Natural killer cell (primary cell): ENCODE measurements at places on chromosomes 3 and 15. TPM values are rescaled to one million over a fixed set of nuclear protein-coding genes. Genes with fewer than 3 reads are reported as not detected.

SUCLG2 gene
- 55.8 TPM for total RNA-seq

RARRES1 gene
- not detected for total RNA-seq

MCTP2 gene
- 261 TPM for total RNA-seq

CCDC32 gene
- total RNA-seq = 37.4 TPM

TEX9 gene
- total RNA-seq = 0.54 TPM

SLC24A5 gene
- not detected for total RNA-seq

CD200 gene
- not detected for total RNA-seq

RHOV gene
- total RNA-seq = not detected

- no peaks in the 10 kb centered on the region for H3K4me1 ChIP-seq
- H3K27ac ChIP-seq = no peak overlapping the region
- no peaks in the 10 kb centered on the region for H3K27me3 ChIP-seq
- H3K36me3 ChIP-seq = no peaks in the 10 kb centered on the region
These were observed 30.1 kb upstream of the NANOGP8 start for GRCh38 chr15:35115155-35115725.

DNA sequence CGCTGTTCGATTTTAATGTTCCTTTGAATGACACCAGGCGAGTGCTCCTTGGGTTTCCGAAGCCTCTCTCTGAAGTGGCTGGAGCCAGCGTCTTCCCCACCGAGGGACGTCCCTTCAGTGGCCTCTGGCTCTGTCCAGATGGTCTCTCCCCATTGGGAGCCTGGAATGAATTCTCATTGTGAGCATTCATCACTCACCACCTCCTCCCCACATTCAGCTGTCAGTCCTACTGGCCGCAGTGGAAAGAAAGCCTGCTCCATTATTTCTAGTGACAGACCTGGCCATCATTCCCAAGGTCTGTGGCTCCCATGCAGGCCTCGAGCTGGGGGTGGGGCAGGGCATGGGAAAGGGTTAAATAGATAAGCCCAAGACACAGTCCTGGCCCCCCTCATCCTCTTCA is 35.2 kb downstream of the ZNF710 start:
- no peaks in the 10 kb centered on the region for H3K36me3 ChIP-seq
- no peaks in the 10 kb centered on the region for H3K27me3 ChIP-seq
- H3K4me3 ChIP-seq = no peak overlapping the region
- no peak overlapping the region for H3K27ac ChIP-seq
- H3K4me1 ChIP-seq = peaks cover 83% of the 10 kb centered on the region

- H3K4me1 ChIP-seq = no peaks in the 10 kb centered on the region
- no peak overlapping the region for H3K27ac ChIP-seq
- H3K27me3 ChIP-seq = no peaks in the 10 kb centered on the region
- no peak for DNase-seq
- H3K36me3 ChIP-seq = no peaks in the 10 kb centered on the region
These were observed 181.1 kb downstream of the SOX2 start for GRCh38 chr3:181892848-181893247.

- peaks cover 26% of the 10 kb centered on the region for H3K4me1 ChIP-seq
- H3K36me3 ChIP-seq = no peaks in the 10 kb centered on the region
- no peaks in the 10 kb centered on the region for H3K27me3 ChIP-seq
- no peak overlapping the region for H3K4me3 ChIP-seq
- DNase-seq = no peak
These were observed 10.3 kb downstream of the LPP start for GRCh38 chr3:188164248-188164687.

DNA sequence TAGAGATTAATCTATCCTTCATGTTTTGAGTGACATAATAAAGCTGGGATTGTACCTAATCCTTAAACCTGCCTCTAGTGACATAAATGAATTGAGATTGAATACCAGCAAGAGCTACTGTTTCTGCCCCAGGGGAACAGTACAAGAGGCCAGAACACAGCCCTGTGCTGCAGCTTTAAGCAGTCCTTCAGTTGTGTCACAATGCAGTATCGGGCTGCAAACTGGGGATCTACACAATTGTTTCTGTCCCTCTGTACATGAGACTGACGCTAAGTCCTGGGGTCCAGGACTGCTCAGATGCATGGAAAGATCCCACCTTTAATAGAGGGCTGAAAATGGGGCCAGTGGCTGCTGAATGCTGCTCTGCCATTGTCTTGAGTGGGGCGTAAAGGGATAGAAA is 87.5 kb downstream of the MINAR1 start:
- no peak for DNase-seq
- no peaks in the 10 kb centered on the region for H3K27me3 ChIP-seq
- no peak overlapping the region for H3K27ac ChIP-seq
- H3K4me3 ChIP-seq = no peak overlapping the region
- H3K4me1 ChIP-seq = no peaks in the 10 kb centered on the region

DNA sequence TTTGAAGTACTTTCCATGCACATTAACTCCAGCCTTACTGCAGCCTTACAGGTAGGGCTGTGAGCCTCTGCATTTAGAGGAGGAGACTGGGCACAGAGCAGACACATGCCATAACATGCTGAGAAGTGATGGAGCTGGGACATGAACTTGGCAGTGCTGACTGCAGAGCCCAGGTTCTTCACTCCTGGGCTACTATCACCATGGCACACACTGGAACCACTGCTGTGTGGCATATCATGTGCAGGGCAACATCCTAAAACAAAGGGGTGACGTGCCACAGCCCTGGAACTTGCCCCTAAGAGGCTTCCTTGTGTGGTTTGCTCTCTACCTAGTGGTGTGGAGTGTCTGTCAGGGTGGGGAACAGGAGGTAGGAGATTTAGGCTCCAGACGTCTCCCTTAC is 25.4 kb downstream of the EHD4 start:
- no peak for DNase-seq
- no peaks in the 10 kb centered on the region for H3K27me3 ChIP-seq
- no peak overlapping the region for H3K4me3 ChIP-seq
- no peak overlapping the region for H3K27ac ChIP-seq
- H3K4me1 ChIP-seq = no peaks in the 10 kb centered on the region

GRCh38 chr3:190485830-190486532 is 27.9 kb upstream of the IL1RAP start:
- no peak overlapping the region for H3K4me3 ChIP-seq
- H3K4me1 ChIP-seq = no peaks in the 10 kb centered on the region
- H3K27ac ChIP-seq = no peak overlapping the region
- no peaks in the 10 kb centered on the region for H3K36me3 ChIP-seq

DNA sequence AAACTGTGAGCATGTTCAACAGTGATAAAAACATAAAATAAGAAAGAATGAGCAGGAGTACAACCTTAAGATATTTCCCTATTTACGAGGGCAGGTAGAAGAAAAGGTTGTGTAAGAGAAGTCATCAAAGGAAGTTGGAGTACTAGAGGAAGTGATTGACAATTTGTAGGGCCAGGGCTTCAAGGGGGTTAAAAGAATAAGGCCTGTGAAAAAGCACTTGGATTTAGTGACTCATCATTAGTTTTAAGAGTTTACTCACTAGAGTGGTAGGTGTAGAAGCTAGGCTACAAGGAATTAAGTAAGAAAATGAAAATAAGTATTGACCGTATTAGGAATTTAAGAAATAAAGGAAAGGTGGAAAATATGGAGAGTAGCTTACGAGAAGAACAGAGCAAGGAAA is 23.6 kb downstream of the KCNMB3 start:
- no peaks in the 10 kb centered on the region for H3K27me3 ChIP-seq
- peaks cover 46% of the 10 kb centered on the region for H3K36me3 ChIP-seq
- no peak overlapping the region for H3K27ac ChIP-seq
- no peak for DNase-seq

GRCh38 chr3:104519468-104520227 is 847.1 kb upstream of the ALCAM start:
- no peak overlapping the region for H3K4me3 ChIP-seq
- peaks cover 11% of the 10 kb centered on the region for H3K4me1 ChIP-seq
- H3K36me3 ChIP-seq = no peaks in the 10 kb centered on the region
- no peak for DNase-seq

DNA sequence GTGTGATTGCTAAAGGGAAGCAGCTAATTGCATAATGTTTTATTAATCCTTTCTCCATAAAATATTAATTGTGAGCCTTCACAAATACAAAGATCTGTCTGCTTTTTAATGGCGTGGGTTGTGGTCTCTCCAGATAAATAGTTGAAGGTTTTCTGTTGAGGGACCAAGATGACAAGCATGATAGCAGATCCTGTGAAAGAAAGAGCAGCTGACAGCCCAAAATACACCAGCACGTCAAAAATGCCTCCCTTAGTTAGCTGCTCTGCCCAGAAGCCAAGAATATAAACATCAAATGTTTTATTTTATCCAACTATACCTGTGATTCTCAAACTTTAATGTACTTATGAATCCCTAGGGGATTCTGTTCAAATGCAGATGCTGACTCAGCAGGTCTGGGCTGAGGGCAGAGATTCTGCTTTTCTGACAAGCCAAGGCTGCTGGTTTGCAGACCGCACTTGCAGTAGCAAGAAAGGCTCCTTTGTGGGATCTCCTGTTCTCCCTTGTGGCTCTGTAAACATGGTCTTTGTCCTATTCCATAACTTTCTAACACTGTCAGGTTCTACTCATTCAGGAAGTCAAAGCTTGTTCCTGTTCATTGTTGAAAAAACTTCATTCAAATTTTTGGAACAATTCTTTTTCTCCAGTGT is 119.1 kb upstream of the SLC25A36 start:
- H3K4me3 ChIP-seq = no peak overlapping the region
- no peaks in the 10 kb centered on the region for H3K27me3 ChIP-seq
- no peak overlapping the region for H3K27ac ChIP-seq
- H3K36me3 ChIP-seq = no peaks in the 10 kb centered on the region
- DNase-seq = no peak

GRCh38 chr3:100042166-100042981 is 71.9 kb downstream of the FILIP1L start:
- H3K4me3 ChIP-seq = no peak overlapping the region
- H3K36me3 ChIP-seq = no peaks in the 10 kb centered on the region
- H3K27me3 ChIP-seq = no peaks in the 10 kb centered on the region

DNA sequence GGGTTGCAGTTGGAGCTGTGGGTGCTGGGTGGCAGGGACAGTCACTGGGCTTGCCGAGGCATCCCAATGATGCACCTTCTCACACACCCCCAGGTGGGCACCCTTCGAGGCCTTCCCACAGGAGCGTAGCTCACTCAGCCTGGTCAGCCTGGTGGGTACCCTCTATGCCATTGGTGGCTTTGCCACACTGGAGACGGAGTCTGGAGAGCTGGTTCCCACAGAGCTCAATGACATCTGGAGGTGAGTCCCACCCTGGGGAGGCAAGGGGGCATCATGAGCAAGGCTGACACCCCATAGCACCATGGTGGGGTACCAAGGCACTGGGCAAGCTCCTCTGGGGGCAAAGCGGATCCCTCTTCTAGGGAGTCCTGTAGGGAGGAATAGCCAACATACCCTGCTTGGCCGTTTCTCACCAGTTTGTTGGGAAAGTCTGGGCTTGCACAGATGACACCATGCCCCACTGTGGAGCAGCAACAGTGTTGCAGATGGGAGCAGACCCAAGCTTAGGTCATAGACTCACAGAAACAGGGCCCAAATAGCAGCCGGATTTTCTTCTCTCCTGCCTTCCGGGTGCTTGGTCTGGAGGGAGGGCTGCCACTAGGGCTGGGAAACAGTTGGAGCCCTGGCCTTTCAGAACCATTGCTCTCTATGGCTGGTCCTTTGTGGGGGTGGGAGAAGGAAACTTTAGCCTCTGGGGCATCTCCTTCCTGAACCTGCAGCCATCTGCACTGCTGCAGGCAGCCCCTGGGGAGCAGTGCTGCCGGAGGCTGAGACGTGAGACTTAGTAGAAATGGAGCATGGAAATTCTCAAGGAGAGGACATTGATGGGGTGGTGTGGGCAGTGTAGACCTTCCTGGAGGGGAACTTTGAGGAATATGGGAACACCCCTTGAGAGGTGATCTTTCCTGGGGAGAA is 5.7 kb downstream of the KLHL40 start:
- no peak overlapping the region for H3K4me3 ChIP-seq
- no peaks in the 10 kb centered on the region for H3K4me1 ChIP-seq

- H3K27me3 ChIP-seq = no peaks in the 10 kb centered on the region
- DNase-seq = no peak
- H3K4me1 ChIP-seq = no peaks in the 10 kb centered on the region
- H3K27ac ChIP-seq = no peak overlapping the region
- H3K4me3 ChIP-seq = no peak overlapping the region
These were observed 924.4 kb downstream of the IGSF11 start for GRCh38 chr3:118110211-118110610.
